ENCODE measurements at places on chromosomes 6 and 20. TPM values are rescaled to one million over a fixed set of nuclear protein-coding genes. Genes with fewer than 3 reads are reported as not detected.

Gene PFDN6
- total RNA-seq, result 90.2 TPM

Gene SFT2D1
- 58.0 TPM for total RNA-seq

Gene POM121L2
- total RNA-seq, result not detected

Gene ASIP
- total RNA-seq, result not detected

Gene MYT1
- total RNA-seq, result 2.1 TPM

Gene UBE2V1
- total RNA-seq, result 72.9 TPM

Gene SLC4A11
- 3.1 TPM for total RNA-seq

Gene PRDM13
- total RNA-seq, result 0.14 TPM

Gene C6orf89
- 19.9 TPM for total RNA-seq

Gene IL17F
- total RNA-seq, result not detected

Gene GRIK2
- 0.76 TPM for total RNA-seq

Gene HLA-G
- 0.41 TPM for total RNA-seq

Gene FAM162B
- 1.5 TPM for total RNA-seq

Gene ADTRP
- total RNA-seq, result not detected

Gene LAMA4
- 2.1 TPM for total RNA-seq

Gene PRRC2A
- total RNA-seq, result 163 TPM

Gene ADGRF4
- 0.03 TPM for total RNA-seq

Gene PROKR2
- total RNA-seq, result 0.74 TPM

Gene CRISP2
- not detected for total RNA-seq

Gene XRN2
- total RNA-seq, result 137 TPM

Gene ZSCAN9
- total RNA-seq, result 20.4 TPM

Gene PRSS16
- total RNA-seq, result 5.0 TPM

Gene PAK5
- total RNA-seq, result 0.22 TPM

Gene BFSP1
- 3.1 TPM for total RNA-seq

Gene BMP7
- 43.9 TPM for total RNA-seq

Gene EPPIN
- total RNA-seq, result not detected

Gene FAM8A1
- 10.2 TPM for total RNA-seq

Gene CSNK2A1
- total RNA-seq, result 124 TPM

Gene MAPK13
- total RNA-seq, result 3.2 TPM

Gene PAQR8
- 4.6 TPM for total RNA-seq

Gene AIF1
- 0.48 TPM for total RNA-seq

Gene FAM217B
- 4.9 TPM for total RNA-seq

Gene LY6G5C
- total RNA-seq, result 0.70 TPM

Gene RBBP9
- total RNA-seq, result 17.0 TPM

Gene KCNG1
- total RNA-seq, result 116 TPM

Gene SIGLEC1
- total RNA-seq, result not detected

Gene CAGE1
- total RNA-seq, result 0.21 TPM

Gene COL9A3
- total RNA-seq, result 131 TPM

Gene GHRH
- not detected for total RNA-seq

Gene ZNF391
- total RNA-seq, result 3.1 TPM

Gene CDSN
- not detected for total RNA-seq

Gene NRSN1
- not detected for total RNA-seq

Gene DAAM2
- 0.97 TPM for total RNA-seq

Gene GSTA3
- not detected for total RNA-seq

Data from H7 (cell line).